ENCODE measurements at places on chromosomes 2 and 18.
A peak's percentile ranks its signal among the peaks of the same experiment; 100 is the strongest.

GRCh38 chr2:196601430-196602306, 37.8 kb upstream of the CCDC150 start:
- peak; percentile 85 for DNase-seq

DNA sequence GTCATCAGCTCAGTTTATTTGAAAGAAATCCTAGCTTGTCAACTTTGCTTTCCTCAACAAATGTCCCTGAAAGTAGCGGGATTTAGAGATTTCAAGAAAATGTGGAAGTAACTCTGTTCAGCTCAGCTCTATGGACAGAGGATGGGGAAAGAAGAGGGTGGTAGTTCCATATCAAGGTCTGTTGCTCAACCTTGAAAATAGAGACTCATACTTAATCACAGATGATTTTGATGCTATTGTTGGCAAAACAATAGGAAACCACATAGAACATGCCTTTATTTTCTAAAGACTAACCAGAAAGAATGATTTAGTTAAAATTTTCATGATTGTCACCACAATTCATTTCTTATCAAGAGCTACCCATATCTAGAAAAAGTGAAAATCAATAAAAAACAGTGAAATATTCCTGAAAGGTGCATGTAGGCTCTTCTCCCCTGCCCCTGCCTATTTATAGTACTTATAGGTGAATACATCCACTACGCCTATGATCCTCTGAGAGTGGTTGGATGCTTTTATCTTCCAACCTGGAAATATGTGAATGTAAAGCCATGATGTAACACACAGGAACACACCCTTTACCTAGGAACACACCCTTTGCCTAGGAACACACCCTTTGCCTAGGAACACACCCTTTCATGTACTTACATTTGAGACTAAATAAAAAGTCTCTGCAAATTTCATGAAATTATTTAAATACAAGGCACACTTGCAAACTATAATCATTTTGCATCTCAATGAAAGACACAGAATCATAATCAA, 65.8 kb downstream of the ETAA1 start:
- DNase-seq, result no peak

- DNase-seq, result no peak
Measured at GRCh38 chr2:234298918-234299317, 198.0 kb downstream of the ARL4C start.

- no peak for DNase-seq
Measured at GRCh38 chr2:207090389-207090788, 75.4 kb downstream of the KLF7 start.

DNA sequence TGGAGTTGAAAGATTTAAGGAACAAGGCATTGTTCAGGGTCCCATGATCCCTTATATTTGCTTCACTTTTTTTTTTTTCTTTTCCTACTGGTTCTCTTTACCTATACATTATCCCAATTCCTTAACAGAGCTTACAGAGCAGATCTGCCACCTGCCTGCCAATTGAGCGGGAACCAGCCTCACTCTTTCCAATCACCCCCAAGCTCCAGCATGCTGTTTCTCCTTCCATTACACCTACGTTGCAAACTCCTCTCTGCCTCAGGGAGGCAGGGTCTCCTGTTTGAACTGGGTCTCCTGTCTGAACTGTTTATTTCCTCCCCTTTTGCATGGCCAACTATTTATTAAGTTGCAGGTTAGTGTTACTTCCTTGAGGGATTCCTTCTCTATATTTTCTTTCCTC, 77.2 kb upstream of the SLC38A11 start:
- DNase-seq, result no peak

- no peak for DNase-seq
Measured at GRCh38 chr2:22525681-22526080, 859.3 kb upstream of the KLHL29 start.

- no peak for DNase-seq
Measured at GRCh38 chr2:60411295-60411694, 142.2 kb downstream of the BCL11A start.

DNA sequence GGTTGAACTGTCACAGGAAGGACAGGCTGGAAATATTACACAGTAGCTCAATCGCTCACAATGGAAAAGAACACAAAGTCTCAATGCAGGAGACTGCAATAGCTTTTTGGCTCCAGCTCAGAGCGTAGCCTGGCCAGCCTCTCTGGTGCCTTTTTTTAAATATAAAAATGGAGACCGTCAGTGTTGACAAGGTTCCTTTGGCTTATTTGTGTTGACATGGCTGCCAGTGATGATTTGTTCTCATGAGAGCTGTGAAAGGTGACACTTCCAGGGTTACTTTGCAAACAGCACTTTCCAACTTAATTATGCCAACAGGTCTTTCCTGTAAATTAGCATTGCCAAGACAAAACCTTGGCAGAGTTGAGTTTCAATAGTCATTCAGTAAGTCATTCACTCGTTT, 70.8 kb downstream of the KCNE4 start:
- DNase-seq, result peak; percentile 25

DNA sequence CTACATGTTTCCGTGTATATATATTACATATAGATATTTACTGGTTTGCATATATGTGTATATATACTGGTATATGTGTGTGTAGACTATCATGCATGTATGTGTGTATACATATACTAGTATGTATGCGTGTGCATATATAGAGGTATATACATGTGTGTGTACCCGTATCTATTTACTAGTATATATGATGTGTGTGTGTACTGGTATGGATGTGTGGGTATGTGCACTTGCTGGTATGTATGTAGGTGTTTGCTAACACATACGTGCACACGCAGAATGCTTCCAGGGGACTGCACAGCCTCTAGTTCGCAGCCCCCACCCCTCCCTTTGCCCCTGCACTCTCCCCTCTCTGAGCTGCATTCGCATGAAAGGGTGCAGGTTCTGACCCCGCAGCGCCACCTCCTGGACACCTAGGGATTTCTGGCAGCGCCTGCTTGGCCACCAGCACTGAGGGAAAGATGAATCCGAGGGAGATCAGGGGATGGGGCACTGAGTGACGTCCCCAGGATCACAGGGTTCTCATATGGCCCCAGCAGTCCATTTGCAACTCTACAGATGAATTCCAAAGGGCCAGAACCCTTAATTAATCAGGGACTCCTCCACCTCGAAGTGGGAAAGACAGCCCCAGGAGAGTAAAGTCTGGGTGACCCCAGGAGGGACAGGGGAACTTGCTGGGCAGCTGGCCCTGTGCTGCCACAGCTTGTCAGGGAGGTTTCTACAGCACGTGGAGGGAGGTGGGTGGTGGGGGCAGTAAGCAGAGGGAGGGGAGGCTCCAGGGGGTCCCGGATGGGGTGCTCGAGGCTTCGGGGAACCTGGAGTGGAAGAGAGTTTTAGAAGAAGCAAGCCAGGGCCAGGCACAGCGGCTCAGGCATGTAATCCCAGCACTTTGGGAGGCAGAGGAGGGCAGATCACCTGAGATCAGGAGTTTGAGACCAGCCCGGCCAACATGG, 66.8 kb upstream of the ASAP2 start:
- DNase-seq, result peak; percentile 82

DNA sequence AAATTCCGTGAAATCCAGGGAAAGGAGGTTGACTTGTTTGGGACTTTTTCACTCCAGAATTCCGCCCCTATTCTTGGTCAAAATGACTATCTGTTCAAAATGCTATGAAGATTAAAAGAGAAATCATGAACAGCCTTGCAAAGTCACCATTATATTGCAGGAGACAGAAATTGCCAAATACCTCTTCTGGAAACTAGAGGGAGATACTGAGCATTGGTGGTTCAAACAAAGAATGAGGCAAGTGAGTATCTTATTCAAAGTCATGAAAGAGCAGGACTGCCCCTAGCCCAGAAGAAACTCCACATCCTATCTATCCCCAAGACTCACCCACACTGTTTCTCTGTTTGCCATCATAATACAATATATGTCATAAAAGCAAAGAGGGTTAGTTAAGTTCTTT, 862.3 kb upstream of the POU3F3 start:
- DNase-seq, result no peak

- no peak for DNase-seq
Measured at GRCh38 chr18:67455890-67456501, 60.5 kb downstream of the DSEL start.

GRCh38 chr2:69453475-69454129, 16.4 kb upstream of the NFU1 start:
- DNase-seq, result no peak

GRCh38 chr2:75491129-75491753, 69.5 kb downstream of the EVA1A start:
- DNase-seq, result no peak

DNA sequence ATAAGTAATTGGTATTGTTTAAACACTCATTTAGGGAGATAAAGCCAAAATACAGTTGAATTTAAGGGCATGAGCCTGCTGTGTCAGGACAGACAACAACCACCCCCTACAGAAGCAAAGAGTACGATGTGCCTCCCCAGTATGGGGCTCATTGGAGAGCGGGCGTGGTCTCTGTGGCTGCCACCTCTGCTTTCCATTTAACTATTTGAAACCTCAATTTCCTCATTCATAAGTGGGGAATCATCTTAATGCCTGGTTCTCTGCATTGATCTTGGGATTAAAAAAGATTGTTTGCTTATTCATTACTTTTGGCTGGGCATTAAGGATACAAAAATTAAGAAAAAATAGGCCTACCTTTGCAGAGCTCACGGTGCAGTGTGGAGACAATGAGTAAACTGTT, 21.4 kb downstream of the KCNS3 start:
- no peak for DNase-seq

DNA sequence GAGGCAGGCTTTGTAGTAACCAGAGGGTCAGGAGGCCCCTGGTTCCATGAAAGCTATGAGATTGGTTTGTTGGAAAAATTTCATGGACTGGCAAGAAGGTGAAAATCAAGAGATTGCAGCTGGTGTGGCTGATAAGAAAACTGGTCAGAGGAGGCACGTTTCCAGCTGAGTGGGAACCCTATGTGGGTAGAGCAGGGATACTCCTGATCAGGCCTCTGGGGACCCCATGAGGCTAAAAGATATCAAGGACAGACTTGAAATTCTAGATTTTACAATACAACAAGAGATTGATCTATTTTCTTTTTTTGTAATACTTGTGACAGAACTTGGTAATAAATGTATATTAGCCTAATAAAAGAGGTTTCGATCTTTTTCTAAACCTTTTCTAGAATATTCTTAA, 1615.1 kb downstream of the DPP10 start:
- no peak for DNase-seq

DNA sequence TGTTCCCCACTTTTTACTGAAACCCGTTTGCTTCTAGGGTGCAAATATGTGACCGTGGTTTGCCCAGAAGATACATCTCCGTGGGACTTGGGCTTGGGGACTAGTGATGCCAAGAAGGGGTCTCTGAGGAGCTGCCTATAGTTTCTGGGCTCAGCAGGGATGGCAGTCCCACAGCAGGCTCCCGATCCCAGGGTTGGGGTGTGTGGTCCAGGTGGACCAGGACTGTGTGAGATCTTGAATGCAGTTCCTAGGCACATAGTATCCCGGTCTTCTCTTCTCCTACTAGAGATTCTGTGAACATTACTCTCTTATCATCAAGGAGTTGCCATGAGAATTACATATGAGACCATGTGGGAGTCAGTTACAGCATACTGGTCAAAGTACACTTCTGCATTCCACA, 435.8 kb upstream of the SPRED2 start:
- DNase-seq, result no peak

- no peak for DNase-seq
Measured at GRCh38 chr2:129877795-129878775, 101.4 kb upstream of the RAB6C start.

- DNase-seq, result no peak
Measured at GRCh38 chr2:1341404-1342120, 71.7 kb upstream of the TPO start.

- no peak for DNase-seq
Measured at GRCh38 chr2:105407946-105408743, 9.3 kb upstream of the FHL2 start.

DNA sequence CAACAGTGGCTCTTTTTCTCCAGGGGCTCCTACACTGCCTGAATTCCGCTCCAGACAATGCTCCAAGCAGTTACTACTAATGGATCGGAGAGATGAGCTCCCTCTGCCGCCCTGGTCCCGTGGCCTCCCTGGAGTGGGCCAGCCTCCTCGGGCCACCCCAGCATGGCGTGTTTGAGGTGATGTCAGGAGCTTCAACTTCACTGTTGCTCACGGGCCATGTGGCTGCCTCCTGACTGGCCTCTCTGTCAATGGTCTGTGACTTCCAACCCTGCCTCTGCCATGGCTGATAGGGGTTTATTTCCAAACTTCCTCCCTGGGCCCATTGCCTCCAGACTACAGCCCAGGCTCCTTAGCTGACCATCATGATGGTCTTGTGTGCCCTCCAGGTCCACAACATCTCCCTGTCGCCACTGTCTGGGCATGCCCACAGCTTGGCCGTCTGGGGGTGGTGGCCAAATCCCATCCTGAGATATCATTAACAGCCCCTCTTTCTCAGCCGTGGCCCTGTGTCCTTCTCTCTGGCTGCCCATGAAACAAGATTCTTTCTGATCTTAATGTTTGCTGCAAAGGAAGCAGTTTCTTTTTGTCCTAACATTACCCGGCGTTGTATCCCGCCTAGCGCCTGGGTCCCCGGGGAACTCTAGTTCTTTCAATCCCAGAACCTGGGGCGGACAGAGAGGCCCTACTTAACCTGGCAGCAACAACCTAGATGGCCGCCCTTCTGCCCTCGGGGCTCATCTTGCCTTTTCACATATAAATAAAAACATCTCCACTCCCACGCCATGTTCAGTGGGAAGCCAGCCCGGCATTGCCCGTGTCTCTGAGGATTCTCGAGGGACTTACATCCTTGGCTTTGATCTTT, 38.1 kb downstream of the ATOH8 start:
- DNase-seq, result no peak

DNA sequence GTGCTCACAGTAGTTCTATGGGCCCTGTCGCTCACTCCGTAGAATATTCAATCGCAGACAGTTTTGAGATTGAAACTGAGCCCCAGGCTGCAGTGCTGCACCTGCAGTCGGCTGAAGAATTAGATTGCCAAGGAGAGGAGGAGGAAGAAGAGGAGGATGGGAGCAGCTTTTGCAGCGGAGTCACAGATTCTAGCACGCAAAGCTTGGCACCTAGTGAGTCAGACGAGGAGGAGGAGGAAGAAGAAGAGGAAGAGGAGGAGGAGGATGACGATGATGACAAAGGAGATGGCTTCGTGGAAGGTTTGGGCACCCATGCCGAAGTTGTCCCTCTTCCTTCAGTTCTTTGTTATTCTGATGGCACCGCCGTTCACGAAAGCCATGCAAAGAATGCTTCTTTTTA, 115.2 kb downstream of the GALNT3 start:
- DNase-seq, result no peak

- no peak for DNase-seq
Measured at GRCh38 chr18:9494778-9495331, 19.5 kb downstream of the RALBP1 start.

DNA sequence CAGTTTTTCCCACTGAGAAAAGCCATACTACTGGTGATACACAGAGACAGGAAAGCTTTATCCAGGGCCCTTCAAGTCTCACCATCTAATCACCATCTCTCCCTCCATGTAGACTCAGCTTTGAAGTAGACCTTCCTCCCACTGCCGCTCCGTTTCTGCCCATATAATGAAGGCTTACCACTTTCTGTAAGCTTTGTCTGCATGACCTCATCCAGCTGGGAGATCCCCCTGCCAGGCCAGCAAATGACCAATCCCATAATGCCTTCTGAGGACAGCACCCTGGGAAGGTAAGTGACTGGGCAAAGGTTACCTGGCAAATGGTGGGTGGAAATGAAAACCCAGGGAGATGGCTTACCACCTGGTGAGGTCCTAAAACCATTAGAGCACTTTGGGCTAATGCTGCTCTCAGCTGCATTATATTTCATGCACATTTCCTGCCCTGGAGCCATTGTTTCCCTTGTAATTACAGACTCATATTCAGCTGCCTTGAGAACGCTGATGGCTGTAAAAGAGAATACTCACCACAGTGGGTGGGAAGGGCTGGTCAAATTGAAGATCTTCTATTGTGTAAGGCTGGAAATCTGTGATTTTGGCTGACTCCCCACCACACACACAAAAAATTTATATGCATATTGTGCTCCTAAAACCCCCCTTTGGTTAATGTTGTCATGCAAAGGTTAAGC, 350.7 kb upstream of the SYT4 start:
- no peak for DNase-seq

Measured in dermis blood vessel endothelial cell (primary cell).